Activated CD4-positive, alpha-beta T cell treated with anti-CD3 and anti-CD28 coated beads, Interleukin-10, Interleukin-2, amounts not matched to agents 100 ng/mL and 50 ng/mL, durations not matched to agents 16 hours and 8 hours (primary cell): ENCODE measurements at places on chromosomes 5 and 9.

GRCh38 chr9:78578072-78578471 lies 281.1 kb downstream of the PSAT1 start:
- DNase-seq = no peak

DNA sequence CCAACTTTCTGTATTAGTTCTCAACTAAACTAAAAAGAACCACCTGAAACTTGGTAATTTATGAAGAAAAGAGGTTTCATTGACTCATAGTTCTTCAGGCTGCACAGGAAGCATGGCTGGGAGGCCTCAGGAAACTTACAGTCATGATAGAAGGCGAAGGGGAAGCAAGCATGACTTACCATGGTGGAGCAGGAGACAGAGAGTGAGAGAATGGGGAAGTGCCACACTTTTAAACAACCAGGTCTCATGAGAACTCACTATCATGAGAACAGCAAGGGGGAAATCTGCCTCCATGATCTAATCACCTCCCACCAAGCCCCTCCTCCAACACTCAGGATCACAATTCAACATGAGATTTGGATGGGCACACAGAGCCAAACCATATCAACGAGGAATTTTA lies 123.5 kb downstream of the DEPDC1B start:
- no peak for DNase-seq

- DNase-seq = no peak
Measured at GRCh38 chr9:90408659-90409058, 234.0 kb downstream of the DIRAS2 start.

GRCh38 chr5:111779922-111780292 lies 22.9 kb upstream of the NREP start:
- no peak for DNase-seq

DNA sequence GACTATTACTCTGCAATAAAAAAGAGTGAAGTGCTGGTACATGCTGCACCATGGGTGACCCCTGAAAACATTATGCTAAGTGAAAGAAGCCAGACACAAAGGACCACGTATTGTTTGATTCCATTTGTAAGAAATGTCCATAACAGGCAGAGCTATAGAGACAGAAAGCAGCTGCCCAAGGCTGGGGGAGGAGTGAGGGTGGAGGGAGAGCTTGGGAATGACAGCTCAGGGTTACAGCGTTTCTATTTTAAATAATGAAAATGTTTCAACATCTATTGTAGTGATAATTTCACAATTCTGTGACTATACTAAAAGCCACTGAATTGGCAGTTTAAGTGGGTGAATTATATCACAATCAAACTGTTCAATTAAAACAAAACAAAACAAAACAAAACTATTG lies 81.7 kb downstream of the MYO10 start:
- DNase-seq = no peak

DNA sequence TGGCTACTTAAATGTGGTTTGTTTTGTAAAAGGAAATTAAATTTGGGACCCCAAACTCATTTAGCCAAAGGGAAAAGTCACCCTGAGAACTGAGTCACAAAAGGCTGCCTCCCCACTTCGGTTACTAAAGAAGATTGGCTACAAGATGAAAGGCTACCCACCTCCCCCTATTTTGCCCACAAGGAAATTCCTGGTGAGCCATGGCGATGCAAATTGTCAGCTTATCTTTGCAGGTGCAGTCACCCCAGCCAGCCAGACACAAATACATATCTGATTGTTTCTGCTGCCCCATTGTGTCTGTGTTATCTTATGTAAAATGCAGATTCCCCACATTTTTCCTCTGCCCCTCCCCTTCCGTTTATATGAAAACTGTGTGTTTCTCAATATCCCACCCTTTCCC lies 8.9 kb downstream of the PAEP start:
- no peak for DNase-seq

- no peak for DNase-seq
Measured at GRCh38 chr5:73706963-73707362, 81.0 kb downstream of the ARHGEF28 start.

DNA sequence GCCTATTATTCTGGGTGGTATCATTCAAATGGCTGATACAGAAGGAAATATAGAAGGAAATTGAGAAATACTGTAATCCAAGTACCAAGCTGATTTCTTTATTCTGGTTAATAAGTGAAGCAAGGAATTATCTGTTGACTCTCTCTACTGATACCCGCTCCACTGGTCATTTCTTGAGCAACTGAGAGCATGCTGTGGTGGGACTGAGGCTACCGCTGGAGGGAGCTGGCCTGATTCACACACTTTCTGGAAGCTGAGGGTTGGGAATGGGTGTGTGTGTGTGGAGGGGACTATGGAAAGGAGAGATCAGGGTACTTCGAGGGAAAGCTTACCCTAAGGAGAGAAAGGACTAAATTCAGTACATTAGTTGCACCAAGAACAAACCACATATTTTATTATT lies 104.1 kb downstream of the UGCG start:
- no peak for DNase-seq

GRCh38 chr9:5499889-5500398 lies 10.4 kb upstream of the PDCD1LG2 start:
- no peak for DNase-seq

GRCh38 chr9:121221664-121222055 lies 20.0 kb upstream of the RAB14 start:
- no peak for DNase-seq
